ENCODE measurements at places on chromosomes 6 and 20.

DNA sequence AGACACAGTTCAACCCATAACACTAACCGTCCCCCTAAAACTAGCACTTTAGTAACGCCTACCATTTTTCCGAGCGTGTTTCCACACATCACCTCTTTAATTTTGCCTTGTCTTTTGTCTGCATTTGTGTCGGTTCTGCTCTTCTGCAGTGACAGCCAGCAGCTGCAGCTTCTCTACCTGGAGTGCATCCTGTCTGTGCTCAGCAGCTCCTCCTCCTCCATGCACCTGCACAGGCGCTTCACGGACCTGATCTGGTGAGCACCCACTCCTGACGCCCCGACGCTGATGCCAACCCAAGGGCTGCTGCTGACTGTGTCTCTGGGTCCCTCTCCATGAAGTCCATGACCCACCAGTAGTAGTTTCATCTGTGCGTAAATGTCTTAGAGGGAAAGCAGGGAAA, 35.4 kb upstream of the PBOV1 start:
- DNase-seq, result no peak
- no peak overlapping the region for H3K4me3 ChIP-seq
- H3K4me1 ChIP-seq, result peaks cover 4% of the 10 kb centered on the region
- no peak overlapping the region for H3K27ac ChIP-seq
- H3K36me3 ChIP-seq, result no peaks in the 10 kb centered on the region

- DNase-seq, result no peak
- H3K27me3 ChIP-seq, result no peaks in the 10 kb centered on the region
- H3K4me1 ChIP-seq, result peaks cover 23% of the 10 kb centered on the region
- H3K36me3 ChIP-seq, result peaks cover 50% of the 10 kb centered on the region
Observed at GRCh38 chr20:35004749-35005462, 49.2 kb downstream of the MYH7B start.

DNA sequence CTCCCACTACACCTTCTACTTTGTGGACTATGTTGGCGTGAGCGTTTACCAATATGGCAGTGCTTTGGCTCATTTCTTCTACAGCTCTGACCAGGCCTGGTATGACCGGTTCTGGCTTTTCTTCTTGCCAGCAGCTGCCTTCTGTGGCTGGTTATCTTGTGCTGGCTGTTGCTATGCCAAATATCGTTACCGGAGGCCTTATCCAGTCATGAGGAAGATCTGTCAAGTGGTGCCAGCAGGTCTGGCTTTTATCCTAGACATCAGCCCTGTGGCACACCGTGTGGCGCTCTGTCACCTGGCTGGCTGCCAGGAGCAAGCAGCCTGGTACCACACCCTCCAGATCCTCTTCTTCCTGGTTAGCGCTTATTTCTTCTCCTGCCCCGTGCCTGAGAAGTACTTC, 16.5 kb upstream of the EFHC1 start:
- no peaks in the 10 kb centered on the region for H3K4me1 ChIP-seq
- no peaks in the 10 kb centered on the region for H3K36me3 ChIP-seq
- no peak overlapping the region for H3K27ac ChIP-seq
- H3K4me3 ChIP-seq, result no peak overlapping the region
- H3K27me3 ChIP-seq, result no peaks in the 10 kb centered on the region

- H3K27me3 ChIP-seq, result no peaks in the 10 kb centered on the region
- no peak overlapping the region for H3K4me3 ChIP-seq
- H3K36me3 ChIP-seq, result peaks cover 5% of the 10 kb centered on the region
- no peak for DNase-seq
- peaks cover 1% of the 10 kb centered on the region for H3K4me1 ChIP-seq
Observed at GRCh38 chr6:158056355-158056754, 74.7 kb downstream of the SYNJ2 start.

DNA sequence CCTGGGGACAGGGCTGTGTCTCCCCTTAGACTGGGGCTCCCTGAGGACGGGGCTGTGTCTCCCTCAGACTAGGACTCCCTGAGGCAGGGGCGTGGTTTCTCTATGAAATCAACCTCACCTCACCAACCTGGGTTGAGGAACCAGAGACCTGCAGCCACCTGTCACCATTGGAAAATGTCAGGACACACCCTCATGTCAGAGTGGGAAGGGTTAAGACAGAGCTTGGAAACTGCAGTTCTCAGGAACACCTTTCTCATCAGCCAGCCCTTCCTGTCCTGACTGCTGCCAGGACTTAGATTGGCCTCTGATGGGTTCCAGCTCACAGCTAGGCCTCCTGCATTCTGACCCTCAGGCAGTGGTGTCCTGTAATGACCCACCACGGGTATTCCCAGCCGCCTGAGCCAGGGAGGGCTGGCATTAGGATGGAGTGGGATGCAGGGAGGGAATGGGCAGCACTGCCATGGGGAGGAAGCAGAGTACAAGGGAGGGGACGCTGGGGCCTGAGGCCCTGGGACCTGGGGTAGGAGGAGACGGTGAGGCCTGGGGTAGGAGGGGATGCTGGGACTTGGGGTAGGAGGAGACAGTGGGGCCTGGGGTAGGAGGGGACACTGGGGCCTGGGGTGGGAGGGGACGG, 76.3 kb downstream of the MRPL14 start:
- H3K27me3 ChIP-seq, result no peaks in the 10 kb centered on the region
- H3K4me1 ChIP-seq, result peaks cover 2% of the 10 kb centered on the region
- H3K27ac ChIP-seq, result no peak overlapping the region
- no peaks in the 10 kb centered on the region for H3K36me3 ChIP-seq
- H3K4me3 ChIP-seq, result no peak overlapping the region

GRCh38 chr6:157909282-157909664, 72.4 kb upstream of the SYNJ2 start:
- no peak for DNase-seq
- no peaks in the 10 kb centered on the region for H3K4me1 ChIP-seq
- no peaks in the 10 kb centered on the region for H3K27me3 ChIP-seq
- H3K4me3 ChIP-seq, result no peak overlapping the region
- H3K27ac ChIP-seq, result no peak overlapping the region

GRCh38 chr6:116314878-116315277, 35.1 kb upstream of the TSPYL1 start:
- no peak for DNase-seq
- no peak overlapping the region for H3K27ac ChIP-seq
- no peaks in the 10 kb centered on the region for H3K27me3 ChIP-seq

DNA sequence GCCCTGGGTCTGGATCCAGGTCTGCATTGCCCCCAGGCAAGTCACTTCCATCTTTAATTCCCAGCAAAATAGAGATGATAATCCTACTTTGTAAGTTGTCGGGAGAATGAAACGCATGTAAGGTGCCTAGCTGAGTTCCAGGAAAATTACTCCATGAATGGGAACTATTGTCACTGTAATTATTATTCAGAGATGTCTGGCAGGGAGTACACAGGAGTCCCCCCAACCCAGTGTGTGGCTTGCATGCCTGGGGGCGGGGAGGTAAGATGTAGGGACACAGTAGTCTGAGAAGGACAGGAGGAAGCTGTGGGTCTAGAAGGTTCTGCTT, 85.4 kb downstream of the CD40 start:
- no peaks in the 10 kb centered on the region for H3K4me1 ChIP-seq
- no peak for DNase-seq
- no peak overlapping the region for H3K27ac ChIP-seq
- H3K4me3 ChIP-seq, result no peak overlapping the region

GRCh38 chr6:155420492-155420891, 35.1 kb downstream of the NOX3 start:
- H3K4me3 ChIP-seq, result no peak overlapping the region
- H3K27me3 ChIP-seq, result no peaks in the 10 kb centered on the region
- DNase-seq, result no peak
- no peak overlapping the region for H3K27ac ChIP-seq

- peaks cover 5% of the 10 kb centered on the region for H3K4me1 ChIP-seq
- no peak for DNase-seq
- H3K27ac ChIP-seq, result no peak overlapping the region
- no peaks in the 10 kb centered on the region for H3K27me3 ChIP-seq
- H3K36me3 ChIP-seq, result no peaks in the 10 kb centered on the region
Observed at GRCh38 chr20:47035026-47035590, 140.5 kb downstream of the EYA2 start.

DNA sequence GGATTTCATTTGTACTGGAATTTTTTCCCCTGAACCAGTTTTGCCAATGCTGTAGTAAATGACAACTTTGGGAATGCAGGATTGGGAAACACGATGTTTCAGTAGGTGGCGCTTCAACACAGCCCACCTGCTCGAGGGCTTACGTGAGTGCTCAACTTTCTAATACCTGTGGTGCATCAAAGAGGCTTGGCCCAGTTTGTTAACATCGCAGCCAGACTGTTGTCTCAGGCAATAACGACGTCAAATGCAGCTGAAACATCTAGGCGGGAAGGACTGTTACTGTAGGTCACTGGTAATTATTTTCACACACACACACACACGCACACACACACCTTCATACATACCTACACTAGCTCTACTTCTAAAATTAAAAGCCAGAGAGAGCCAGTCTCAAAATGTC, 815.5 kb upstream of the SLC35B3 start:
- H3K36me3 ChIP-seq, result no peaks in the 10 kb centered on the region
- no peaks in the 10 kb centered on the region for H3K4me1 ChIP-seq
- no peak overlapping the region for H3K4me3 ChIP-seq
- H3K27me3 ChIP-seq, result no peaks in the 10 kb centered on the region

DNA sequence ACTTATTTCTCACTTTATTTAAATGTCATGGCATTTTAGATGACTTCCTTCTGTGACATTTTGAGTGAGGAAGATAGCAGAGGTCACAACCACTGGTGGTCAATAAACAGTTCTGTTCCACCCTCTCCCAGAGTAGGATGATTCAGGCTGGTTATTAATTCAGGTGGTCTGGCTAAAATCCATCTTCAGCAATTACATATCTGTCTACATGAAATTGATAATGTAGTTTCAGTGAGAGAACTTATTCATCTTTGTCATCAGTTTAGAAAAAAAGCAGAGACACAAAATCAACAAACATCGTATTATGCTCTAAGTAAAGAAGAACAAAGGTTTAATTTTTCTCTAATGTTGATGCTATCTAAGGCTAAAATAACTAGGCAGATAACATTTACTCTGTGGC, 525.5 kb downstream of the TENT5A start:
- DNase-seq, result no peak
- no peak overlapping the region for H3K4me3 ChIP-seq
- H3K4me1 ChIP-seq, result no peaks in the 10 kb centered on the region
- H3K27ac ChIP-seq, result no peak overlapping the region
- H3K36me3 ChIP-seq, result no peaks in the 10 kb centered on the region

GRCh38 chr6:108027056-108027455, 47.5 kb downstream of the OSTM1 start:
- H3K4me1 ChIP-seq, result no peaks in the 10 kb centered on the region
- no peak overlapping the region for H3K4me3 ChIP-seq
- DNase-seq, result no peak
- H3K36me3 ChIP-seq, result no peaks in the 10 kb centered on the region

DNA sequence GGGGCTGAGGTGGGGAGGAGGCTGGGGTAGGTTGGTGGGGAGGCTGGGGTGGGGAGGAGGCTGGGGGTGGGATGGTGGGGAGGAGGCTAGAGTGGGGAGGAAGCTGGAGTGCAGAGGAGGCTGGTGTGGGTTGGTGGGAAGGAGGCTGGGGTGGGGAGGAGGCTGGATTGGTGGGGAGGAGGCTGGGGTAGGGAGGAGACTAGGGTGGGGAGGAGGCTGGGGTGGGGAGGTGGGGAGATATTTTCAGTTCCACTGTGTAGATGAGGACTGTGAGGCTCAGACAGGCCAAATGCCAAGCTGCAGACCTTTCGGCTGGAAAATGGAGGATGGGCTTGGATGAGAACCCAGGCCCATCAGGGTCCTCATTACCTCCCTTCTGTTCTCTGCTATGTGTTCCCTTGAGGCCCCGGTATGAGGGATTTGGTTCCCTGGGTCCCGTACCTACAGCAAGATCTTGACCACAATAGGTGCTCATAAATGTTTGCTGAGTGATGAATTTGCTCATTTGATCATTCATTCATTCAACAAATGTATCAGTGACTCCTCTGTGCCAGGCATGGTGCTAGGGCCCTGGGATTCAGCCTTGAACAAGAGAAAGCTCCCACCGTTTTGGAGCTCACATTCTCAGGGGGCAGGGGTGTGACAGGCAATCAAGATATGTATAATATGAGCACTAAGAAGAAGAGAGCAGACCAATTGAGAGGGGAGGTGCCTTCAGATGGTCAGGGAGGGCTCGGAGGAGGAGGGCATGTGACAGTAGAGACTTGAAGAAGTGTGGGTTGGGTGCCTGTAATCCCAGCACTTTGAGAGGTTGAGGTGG, 36.1 kb upstream of the NOL4L start:
- H3K27ac ChIP-seq, result no peak overlapping the region
- H3K27me3 ChIP-seq, result no peaks in the 10 kb centered on the region
- peak; percentile 58 for DNase-seq
- H3K4me3 ChIP-seq, result no peak overlapping the region

GRCh38 chr6:107666981-107667601, 157.0 kb downstream of the SCML4 start:
- no peak overlapping the region for H3K4me3 ChIP-seq
- no peak for DNase-seq
- peaks cover 7% of the 10 kb centered on the region for H3K4me1 ChIP-seq
- H3K36me3 ChIP-seq, result no peaks in the 10 kb centered on the region
- no peaks in the 10 kb centered on the region for H3K27me3 ChIP-seq
- no peak overlapping the region for H3K27ac ChIP-seq

DNA sequence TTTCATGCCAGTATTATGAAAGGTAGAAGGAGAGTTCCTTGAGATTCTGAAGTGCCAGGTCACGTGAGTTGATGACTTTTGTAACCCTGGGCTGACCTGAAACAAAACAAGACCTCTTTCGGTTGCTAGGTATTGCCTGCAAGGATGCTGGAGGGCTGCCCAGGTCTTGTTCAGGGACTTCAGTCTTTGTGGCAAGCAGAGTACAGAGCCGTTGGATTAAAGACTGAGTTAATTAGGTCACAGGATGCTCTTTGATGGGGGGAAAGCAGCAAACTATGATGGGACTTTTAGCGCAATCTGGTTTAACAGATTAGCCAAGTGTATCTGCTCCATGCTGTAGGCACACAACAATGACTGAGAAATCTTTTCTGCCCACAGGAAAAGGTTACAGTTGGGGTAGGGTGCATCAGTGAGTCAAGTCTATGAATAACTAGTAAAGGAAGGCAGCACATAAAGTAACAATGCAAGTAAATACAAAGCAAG, 12.8 kb upstream of the ELOVL5 start:
- H3K4me3 ChIP-seq, result no peak overlapping the region
- H3K36me3 ChIP-seq, result no peaks in the 10 kb centered on the region
- H3K27me3 ChIP-seq, result no peaks in the 10 kb centered on the region
- no peak for DNase-seq
- H3K27ac ChIP-seq, result no peak overlapping the region
- H3K4me1 ChIP-seq, result peaks cover 21% of the 10 kb centered on the region
